Inflammatory macrophage treated with lipopolysaccharide for 1 hour (primary cell): ENCODE measurements at places on chromosomes 12 and 14.

- DNase-seq, result peak; percentile 22
These were observed 31.6 kb upstream of the PTPRQ start for GRCh38 chr12:80412343-80412953.

DNA sequence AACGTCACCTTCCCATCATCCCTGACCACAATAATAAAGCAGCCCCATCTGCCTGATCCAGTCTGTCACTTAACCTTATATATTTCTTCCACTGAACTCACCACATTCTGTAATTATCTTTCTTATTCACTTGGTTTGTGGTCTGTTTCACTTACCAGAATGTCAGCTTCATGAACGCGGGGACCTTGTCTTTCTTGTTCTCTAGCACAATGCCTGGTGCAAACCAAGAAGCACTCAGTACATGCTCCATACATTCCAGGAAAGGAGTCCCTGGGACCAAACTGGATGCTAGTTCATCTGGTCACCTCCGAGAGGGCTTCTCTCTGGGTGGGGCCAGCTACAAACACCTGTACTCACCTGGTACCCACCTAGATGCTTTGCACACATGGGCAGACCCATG, 17.4 kb upstream of the ANKRD33 start:
- DNase-seq, result no peak

DNA sequence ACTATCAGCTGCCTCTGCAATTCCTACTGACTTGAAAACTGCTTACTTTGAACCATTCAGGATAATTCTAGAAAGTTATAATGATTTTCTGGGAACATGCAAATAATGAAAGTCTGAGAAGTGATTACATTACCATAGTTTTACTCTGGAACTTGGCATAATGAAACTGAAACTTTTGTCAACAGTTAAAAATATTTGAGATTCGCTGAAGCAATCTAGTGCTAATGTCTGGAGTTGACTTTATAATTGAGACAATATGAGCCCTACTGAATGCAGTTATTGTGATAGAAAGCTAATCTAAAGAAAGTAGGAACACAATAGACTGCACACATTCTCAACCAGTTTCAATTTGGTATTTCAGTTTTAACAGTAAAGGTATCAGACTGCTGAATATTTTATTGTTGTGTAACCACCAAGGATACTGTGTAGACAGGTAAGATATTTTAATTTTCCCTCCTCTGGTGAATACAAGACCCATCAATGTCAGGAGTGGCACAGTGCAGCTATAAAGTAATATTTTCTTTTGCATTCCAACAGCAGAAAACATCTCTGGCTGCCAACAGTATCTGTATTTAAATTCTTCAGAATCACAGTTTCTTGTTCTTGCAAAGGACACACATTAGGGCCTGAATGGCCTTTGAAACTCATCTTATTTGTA, 483.5 kb downstream of the ATP23 start:
- DNase-seq, result no peak

DNA sequence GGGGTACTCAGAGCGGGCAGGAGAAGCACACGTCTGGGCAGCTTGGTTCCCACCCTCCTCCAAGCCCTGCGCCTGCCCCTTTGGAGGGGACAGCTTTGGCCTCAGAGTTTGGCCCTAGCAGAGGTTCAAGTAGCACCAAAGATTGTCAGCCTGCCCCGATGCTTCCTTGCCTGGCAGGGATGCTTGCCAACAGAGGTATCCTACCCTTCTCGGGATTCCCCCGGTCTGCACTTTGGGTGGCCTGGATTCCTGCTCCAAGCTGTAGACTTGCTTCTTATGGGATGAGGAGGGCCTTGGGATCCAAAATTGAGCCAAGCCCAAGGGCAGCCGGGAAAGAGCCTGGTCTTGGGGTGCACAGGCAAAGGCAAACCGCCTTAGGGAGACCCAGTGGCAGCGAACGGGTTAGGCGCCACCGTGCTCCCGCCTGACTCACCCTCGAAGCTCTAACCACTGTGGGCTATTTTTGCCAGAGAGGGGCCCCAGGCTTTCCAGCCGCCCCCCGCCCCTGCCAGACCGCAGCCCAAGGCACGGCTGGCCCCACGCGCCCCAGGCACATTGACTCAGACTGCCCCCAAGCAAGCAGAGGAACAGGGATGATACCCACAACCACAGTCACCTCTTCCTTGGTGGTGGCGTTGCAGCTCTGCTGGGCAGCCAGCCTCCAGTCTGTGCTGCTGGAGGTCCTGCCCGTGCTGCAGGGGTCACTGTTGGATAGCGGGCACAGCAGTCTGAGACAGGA, 847 bp upstream of the WNT10B start:
- no peak for DNase-seq

DNA sequence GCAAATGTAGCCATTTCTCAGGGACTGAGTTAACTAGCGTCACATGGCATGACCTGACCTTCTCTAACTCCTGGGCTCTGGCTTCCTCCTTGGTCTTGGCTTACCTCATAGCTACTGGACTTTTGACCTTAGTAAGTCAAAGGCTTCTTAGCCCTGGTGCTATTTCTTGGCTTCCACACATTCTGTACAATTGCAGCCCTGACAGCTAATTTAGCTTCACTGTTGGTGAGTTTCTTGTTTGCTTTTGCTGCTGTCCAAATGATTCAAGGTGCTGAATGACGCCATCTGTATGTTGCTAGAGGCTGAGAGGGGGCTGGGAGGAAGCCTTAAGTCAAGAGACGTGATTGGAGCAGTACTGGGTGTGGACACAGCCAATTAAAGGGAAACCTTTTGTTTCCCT, 202.7 kb downstream of the PRKD1 start:
- DNase-seq, result no peak

GRCh38 chr12:39763071-39763889, 143.7 kb upstream of the ABCD2 start:
- DNase-seq, result no peak

DNA sequence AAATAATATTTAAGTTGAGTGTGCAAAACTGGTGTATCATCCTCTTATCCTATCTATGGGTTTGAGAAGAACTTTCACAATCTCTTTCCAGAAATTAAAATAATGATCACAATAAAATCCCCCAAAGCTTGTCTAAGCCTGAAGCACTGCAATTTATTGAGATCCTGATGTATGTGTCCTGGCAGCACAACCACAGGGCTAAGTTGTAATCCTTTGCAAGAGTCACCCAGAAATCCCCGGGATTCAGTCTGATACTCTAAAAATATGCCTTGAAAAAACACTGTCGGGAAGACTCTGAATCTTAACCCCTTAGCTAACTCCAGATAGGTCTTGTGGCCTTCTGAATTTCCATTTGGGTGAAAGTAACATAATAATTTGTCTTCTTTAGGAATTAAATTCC, 40.3 kb upstream of the STXBP6 start:
- DNase-seq, result no peak

DNA sequence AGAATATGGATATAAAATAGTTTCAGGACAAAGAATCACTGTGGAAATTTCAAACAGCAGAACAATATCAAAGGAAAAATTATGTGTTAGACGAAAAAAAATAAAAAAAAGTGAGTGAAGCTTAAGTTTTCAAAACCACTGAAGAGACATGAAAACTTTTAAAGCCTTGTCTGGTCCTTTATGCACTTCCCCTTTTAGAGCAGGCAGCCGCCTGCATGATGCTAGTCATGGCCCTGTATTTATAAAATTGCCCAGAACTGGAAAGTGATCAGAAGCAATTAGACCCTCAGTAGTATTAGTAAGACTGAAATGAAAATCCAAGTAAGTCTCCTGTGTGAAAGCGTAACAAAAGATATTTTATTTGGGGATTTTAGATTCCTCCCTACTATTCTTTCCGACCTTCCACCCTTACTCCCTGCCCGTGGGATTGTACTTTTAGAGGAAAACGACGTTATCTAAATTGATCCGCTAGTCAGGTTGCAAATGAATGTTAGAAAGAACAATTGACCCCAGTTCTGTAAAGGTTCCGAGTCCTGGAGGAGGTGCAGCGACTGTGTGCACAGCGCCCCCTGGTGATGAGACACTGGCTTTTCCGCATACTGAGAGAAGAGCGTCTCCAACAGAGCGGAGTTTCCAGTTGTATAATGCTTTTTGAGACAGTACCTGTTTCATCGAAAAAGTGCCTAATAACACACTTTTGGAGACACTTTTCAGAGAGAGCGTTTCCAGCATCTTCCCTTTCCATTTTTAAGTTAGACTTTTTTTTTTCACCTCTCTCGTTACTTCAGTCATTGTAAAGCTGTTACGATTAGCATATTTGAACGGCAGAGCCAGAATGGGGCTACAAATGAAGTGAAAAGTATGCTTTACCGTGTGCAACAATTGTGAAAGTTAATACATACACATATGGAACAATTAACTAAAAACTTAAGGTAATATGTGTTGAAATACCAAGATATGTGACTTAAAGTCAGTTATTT, 12.4 kb downstream of the MGST1 start:
- DNase-seq, result peak; percentile 28

DNA sequence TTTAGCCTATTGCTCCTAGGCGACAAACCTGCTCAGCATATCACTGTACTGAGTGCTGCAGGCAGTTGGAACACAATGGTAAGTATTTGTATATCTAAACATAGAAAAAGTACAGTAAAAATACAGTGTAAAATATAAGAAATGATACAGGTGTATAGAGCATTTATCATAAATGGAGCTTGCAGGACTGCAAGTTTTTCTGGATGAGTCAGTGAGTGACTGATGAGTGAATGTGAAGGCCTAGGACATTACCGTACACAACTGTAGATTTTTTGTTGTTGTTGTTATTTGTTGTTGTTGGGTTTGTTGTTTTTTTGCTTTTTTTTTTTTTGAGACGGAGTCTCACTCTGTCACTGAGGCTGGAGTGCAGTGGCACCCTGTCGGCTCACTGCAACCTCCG, 33.4 kb downstream of the PNMA1 start:
- no peak for DNase-seq

DNA sequence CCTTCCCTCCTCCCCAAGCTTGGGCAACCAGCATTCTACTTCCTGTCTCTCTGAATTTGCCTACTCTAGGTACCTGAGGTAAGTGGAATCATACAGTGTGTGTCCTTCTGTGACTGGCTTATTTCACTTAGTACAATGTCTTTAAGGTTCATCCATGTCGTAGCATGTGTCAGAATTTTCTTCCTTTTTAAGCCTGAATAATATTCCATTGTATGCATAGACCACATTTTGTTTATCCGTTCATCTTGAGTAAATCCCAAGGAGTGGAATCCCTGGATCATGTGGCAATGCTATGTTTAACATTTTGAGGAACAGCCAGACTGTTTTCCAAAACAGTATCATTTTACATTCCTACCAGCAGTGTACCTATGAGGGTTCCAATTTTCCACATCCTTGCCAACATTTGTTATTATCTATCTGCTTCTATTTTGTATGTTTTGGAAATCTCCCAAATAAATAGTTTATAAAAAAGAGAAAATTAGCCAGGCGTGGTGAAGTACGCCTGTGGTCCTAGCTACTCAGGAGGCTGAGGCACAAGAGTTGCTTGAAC, 12.4 kb downstream of the HSP90AA1 start:
- no peak for DNase-seq

DNA sequence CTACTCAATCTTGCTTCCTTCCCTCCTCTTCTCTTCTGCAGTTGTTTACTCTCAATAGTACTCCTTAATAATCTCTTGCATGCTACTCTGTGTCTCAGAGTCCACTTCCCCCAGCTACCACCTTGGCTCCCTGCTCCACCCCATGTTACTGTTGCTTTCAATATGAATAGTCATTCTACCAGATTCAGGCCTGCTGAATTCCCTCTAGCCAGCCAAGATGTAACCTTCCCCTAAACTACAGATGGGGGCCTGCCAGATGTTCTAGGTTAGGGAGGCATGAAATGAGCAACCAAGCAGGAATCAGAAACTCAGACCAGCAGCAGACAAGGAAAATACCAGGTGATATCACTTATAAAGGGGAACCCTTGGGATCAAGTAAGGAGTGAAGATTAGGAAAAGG, 392.1 kb upstream of the DDHD1 start:
- DNase-seq, result no peak

GRCh38 chr12:40566271-40566670, 126.0 kb upstream of the CNTN1 start:
- no peak for DNase-seq
